ENCODE measurements at places on chromosomes 16 and 17.

DNA sequence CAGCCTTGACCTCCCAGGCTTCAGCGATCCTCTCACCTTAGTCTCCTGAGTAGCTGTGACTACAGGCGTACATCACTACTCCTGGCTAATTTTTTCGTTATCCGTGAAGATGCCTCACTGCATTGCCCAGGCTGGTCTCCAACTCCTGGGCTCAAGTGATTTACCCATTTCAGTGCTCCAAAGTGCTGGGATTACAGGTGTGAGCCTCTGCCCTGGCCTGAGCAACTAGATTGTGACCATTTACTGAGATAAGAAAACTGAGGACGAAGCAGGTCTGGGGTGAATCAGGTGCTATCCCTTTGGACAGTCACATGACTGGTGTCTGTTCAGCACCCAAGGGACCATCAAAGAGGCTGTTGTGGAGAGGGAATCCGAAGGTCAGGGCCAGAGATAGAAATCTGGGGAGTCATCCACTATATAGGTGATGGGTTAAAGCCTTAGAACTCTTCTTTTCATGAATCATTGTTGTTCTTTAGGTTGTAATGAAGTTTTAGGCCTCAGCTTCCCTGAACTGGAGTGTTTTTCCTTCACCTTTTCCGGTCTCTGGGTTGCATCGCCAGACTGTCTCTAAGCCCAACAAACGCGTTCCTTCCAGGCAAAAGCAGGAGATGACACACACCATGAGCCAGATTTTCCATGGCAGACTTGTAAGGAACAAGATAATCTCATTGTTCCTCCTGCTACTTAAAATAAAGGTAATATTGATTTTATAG lies 62.5 kb downstream of the FTO start:
- no peak for DNase-seq

GRCh38 chr17:74055508-74056160 lies 147.8 kb upstream of the RPL38 start:
- no peak for DNase-seq

GRCh38 chr16:27406511-27407128 lies 4.6 kb downstream of the IL21R start:
- no peak for DNase-seq

DNA sequence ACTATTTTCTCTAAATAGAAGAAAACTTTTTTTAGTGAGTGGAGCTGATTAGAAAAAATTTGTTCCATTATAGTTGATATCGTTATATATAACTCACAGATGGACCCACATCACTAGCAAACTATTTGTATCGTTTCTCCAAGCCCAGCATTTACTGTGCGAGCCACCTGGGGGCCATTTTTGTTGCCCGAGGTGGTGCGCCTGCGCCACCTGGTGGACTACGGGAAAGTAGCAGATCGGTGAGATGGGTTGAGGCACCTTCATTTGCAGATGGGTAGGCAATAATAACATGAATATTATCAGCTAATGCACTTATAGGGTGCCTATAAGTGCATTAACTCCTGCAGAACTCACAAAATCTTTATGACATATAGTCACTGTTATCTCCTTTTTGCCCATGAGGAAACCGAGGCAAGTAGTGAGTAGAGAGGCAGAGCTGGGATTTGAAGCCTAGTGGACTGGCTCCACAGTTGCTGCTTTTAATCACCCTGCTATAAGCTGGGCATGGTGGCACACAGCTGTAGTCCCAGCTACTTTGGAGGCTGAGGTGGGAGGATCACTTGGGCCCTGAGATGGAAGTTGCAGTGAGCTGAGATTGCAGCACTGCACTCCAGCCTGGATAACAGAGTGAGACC lies 23.2 kb upstream of the NTN1 start:
- peak; percentile 67 for DNase-seq

- no peak for DNase-seq
These were observed 51.9 kb downstream of the COG7 start for GRCh38 chr16:23401139-23401538.

DNA sequence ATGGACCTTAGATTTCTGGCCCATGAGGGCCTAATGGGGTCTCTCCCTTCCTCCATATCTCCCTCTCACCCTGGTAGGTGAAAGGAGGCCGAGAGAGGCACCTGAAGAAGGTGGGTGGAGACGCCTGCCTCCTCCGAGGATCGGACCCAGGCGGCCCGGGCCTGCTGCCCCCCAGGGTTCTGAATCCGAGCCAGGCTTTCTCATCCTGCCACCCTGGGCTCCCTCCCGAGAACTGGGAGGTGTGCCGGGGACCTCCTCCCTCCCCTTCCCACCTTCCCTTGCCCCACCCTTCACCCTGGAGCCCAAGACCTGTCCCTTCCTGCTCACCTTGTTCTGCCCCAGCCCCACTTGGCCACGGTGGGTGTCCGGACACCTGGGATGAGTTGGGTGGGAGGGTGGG lies 5.0 kb downstream of the FBXL19 start:
- DNase-seq: no peak

DNA sequence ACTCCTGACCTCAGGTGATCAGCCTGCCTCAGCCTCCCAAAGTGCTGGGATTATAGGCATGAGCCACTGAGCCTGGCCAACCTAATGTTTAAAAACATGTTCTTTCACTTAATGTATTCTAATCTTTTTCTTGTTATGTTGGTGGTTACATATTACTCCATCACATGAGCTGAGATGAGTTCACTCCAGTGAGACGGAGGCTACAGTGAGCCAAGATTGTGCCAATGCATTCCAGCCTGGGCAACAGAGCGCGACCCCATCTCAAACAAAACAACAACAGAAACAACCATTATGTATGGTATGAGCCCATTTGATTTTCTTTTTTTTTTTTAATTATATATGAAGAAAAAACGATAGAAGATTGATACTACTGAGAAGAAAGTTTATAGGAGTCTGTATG lies 39.6 kb downstream of the SLC39A11 start:
- DNase-seq: no peak

GRCh38 chr17:31511580-31511979 lies 120.1 kb downstream of the RAB11FIP4 start:
- no peak for DNase-seq

- no peak for DNase-seq
These were observed 45.4 kb downstream of the CBLN1 start for GRCh38 chr16:49236216-49236615.

GRCh38 chr17:2852221-2852620 lies 56.0 kb downstream of the RAP1GAP2 start:
- no peak for DNase-seq

DNA sequence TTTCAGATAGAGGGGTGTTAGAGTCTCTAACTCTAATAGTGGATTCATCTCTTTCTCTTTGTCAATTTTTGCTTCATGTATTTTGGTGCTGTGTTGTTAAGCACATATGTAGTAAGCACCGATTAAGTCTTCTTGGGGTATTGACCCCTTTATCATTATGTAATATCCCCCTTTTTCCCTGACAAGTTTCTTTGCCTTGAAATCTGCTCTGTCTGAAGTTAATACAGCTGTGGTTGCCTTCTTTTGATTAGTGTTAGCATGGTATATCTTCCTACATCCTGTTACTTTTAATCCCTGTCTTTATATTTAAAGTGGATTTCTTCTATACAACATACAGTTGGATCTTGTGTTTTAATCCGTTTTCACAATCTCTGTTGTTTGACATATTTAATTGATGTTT lies 60.6 kb downstream of the BCAS3 start:
- no peak for DNase-seq

DNA sequence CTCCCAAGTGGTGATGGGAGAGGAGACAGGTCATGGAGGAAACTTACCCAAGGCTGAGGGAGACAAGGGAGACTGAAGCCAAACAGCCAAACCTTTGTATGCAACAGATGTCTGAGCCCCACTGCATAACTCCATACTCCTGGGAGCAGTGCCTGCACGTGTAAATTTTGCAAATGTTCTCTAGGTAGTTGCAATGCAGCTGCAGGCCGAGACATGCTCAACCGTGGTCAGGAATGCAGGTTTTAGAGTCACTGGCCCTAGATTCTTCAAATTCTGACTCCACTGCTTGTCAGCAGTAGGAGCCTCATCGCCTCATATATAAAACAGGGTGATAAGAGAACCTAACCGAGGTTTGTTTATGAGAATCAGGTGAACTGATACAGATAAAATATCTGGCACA lies 11.5 kb downstream of the DYNLRB2 start:
- no peak for DNase-seq

DNA sequence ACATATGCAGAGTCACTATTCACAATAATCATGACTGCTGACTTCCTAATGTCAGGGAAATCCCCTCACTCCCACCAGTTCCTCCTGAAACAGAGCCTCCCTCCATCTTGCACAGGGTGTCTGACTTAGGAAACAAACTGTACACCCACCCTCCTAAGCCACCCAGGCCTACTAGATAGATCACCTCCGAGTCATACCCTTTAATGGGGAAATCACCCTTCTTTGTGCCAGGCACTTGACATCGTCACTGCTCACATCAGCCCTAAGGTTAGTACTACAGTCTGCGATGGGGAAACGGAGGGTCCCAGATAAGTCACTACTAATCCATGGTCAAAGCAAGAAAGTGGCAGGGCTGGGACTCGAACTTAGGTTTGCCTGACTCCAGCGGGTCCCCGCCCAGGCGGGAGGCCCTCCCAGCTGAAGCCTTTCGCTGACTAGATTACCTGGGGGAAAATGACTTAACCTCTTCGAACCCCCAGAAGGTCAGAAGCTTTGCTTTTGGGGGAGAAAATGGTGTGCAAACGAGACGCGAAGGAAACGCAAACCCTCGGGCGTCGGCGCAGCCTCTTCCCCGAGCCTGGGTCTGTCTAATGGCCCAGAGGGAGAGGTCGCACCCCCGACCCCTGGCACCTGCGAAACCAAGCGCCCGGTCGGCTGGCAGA lies 3.4 kb upstream of the MLLT6 start:
- DNase-seq: peak; percentile 33

Measured in T-helper 17 cell (primary cell).